T-helper 2 cell (primary cell): ENCODE measurements at places on chromosomes 7 and 10.

DNA sequence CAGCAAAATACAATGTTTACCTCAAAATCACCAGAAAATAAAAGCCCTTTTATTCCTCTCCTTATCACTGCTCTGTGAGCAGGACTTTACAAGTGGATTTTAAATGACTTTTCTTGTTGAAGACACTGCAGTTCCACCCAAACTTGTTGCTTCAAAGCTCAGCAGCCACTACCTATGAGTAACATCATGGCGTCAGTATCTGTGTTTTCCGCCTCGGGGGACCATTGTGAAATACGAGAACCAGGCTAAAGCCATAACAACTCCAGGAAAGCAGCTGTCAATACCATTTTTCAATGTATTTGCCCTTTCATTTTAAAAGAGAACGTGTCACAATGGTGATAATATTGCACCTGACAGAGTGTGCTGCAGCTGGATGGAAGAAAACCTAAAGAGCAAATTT lies 284.0 kb upstream of the RNF32 start:
- no peak for DNase-seq

GRCh38 chr10:89738551-89739209 lies 37.3 kb downstream of the KIF20B start:
- DNase-seq = no peak

DNA sequence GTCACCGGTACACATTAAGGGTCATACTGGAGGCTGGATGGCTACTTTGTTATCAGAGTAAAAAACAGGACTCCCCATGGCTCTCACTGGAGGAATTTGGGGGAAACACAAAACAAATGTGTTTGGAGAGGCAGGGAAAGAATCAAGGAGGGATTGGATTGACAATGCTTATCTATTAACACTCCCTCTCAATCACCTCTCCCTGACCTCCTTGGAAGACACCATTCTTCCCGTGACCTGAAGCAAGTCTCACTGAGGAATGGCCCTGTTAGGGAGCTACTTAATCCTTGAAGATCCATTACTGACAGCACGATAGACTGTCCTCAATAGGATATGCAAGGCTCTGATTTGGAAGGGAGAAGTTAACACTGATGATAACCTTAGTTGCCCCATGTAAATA lies 242.1 kb upstream of the PTN start:
- DNase-seq = no peak

DNA sequence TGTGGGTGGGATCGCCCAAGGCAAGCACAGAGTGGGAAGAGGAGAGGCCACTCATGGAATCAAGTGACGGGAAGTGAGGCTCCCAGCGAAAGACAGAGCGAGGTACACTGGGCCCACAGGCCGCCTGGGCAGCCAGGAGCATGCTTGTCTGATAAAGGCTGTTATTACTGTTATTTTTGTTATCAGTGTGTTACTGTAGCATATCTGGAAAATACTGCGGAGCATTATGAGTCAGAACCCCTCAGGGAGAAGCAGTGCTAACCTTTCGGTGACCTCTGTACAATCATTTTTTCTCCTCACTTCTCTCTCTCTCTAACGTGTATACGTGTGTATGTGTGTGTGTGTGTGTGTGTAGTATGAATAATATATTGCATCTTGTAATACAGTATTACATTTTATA lies 3.8 kb upstream of the TCERG1L start:
- no peak for DNase-seq
